Ecto neural progenitor cell (in vitro differentiated cells): ENCODE measurements at places on chromosomes 3 and 15.
A peak's percentile ranks its signal among the peaks of the same experiment; 100 is the strongest.

DNA sequence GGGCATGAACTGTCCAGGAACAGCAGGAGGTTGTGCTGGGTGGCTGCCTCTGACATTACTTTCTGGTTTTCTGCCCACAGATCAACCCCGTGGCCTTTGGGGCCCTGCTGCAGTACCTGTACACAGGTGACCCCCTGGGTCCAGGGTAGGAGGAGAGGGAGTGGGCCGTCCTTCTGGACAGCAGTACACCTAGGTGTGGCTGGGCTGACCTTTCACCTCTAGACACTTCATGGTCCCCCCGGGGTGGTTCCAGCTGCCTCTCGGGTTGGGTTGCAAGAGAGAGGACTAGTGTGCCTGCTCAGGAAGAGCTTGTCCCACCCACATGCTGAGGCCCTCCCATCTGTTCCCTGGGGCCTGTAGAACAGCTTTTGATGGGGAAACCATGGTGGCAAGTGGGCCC lies 3.7 kb downstream of the ABTB1 start:
- DNase-seq, result no peak

- no peak for DNase-seq
These were observed 54.7 kb upstream of the TRAK1 start for GRCh38 chr3:42036483-42036823.

GRCh38 chr15:83943849-83944404 lies 290.0 kb downstream of the ADAMTSL3 start:
- DNase-seq, result no peak

- no peak for DNase-seq
These were observed 5.8 kb downstream of the RCCD1 start for GRCh38 chr15:90960298-90961091.

DNA sequence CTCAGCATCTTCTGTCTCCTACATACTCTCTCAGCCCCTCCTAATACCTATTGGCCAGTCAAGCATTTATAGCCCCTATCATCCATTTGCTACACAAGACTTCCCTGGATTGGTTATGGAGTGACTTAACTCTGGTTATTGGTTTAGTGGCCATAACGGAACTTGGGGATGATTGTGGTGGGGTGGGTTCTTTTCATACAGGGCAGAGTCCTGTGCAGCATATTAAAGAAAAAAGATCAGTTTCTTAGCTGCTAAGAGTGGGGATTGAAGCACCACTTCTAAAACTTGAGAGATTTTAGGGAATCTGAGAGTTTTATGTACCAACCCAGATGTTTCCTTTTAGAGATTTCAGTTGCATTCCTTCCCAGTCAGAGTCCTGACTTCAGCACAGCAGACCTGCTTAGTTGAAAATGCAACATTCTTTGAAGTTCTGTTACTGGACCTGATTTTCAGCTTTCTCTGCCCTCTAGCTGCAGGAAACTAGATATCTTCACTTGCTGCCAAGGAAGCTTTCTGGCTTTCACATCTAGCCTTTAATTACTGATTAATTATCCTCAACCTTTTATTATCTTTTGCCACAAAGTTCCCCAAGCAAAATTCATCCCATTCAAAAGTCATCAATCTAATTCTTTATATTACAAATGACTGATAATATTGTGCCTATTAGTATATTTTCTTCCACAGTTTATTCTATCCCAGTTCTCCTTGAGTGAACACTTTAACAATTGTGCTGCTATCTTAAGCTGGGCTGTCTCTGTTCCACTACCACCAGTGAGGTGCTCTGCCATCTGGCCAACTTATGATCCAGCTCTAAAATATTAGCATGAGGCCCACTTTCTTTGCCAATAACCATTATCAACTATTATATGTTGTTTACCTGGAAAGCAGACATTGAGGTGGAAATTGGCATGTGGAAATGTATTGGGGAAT lies 906.0 kb upstream of the ALCAM start:
- no peak for DNase-seq

DNA sequence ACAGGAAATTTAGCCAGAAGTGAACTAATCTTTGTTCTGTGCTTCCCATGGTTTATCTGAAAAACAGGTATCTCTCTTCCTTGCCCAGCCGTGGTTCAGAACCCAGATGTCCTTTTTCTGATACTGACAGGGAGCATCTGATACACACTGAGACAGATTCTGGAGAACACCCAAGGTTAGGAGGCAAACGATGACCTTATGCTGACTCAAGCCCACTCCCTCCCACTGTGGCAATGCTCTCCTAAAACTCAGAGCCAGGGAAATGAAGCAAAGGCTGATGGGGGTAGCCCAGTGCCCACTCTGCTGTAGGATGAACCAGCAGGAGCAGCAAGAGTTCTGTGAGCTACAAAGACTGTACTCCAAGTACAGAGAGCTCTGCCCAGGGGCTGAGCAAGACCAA lies 225.1 kb downstream of the NTRK3 start:
- DNase-seq, result no peak

- no peak for DNase-seq
These were observed 29.9 kb upstream of the ST3GAL6 start for GRCh38 chr3:98733053-98733811.

- peak; percentile 78 for DNase-seq
These were observed 225.1 kb upstream of the NDN start for GRCh38 chr15:23912191-23912590.

DNA sequence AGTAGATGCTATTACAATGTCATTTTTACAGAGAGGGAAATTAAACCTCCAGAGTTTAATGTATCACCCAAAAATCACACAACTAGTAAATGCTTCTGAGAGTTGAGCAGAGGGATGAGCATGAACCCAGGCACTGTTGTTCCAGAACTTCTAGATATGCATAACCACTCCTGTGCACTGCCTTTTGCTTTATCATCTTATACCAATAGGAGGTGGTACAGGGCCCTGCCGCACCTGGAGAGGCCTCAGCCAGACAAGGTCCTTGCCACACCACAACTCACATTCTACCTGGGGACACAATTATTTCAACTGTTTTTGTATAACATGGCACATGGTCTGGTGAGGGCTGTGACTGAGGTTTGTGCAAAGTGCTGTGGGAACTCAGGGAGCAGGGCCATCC lies 78.5 kb upstream of the NTRK3 start:
- no peak for DNase-seq

DNA sequence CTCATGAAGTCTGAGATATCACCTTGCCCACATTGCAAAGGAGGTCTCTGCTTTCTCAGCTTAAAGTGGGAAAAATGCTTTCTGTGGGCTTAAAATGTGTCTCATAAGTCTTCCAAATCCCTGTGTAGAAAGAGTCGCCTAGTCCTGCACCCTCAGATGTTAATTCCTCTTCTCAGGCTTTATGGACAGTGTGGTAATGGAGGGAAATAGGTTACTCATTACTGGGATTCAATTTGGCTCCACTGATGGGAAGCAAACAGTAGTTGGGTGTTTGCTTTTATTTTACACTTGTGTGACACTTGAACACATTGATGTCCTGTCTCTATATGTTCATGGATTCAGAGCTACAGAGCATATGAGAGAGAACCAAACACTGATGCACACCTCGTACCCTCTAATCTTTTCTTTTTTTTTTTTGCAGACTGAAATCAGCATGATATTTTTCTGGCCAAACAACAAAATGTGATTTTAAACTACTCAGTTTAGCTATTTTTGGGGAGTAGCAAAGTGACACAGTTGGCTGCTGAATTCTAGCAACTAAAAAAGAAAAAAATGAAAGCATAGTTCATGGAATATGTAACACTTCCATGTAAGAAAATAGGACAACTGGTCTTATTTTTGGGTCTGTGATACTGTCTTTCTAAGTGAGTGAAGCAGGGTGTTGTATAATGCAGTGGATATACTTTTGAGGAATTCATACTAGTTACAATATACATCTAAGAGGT lies 8.6 kb downstream of the PTPRG start:
- no peak for DNase-seq

- DNase-seq, result no peak
These were observed 41.1 kb downstream of the IGF1R start for GRCh38 chr15:98689431-98689861.

- DNase-seq, result no peak
These were observed 5.5 kb downstream of the TMEM266 start for GRCh38 chr15:76065245-76065644.

DNA sequence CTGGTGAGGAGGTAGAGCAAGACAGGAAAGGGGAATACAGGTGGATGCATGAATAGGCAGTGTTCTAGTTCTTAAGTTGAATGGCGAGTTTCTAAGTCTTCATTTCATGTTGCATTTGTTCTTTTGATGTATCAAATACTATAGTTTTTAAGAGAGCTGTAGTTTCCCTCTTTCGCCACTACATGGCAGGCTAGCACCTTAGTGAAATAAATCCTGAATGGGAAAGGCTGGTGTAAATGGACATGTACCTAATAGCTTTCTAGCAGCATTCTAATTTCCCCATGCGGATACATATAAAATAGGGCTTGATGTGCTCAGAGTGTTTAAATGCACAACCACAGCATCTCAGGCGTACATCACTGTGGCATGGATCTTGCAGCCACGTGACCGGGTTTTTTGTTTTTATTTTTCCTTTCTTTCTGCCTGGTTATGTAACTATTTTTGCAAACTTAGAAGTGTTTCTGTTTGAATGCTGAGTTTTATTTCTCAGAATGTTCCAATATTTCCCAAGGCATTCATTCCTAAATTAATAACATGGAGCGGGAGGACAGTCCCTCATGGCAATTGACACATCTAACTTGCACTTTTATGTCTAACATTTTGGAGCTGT lies 23.5 kb upstream of the CLN6 start:
- no peak for DNase-seq

- DNase-seq, result peak; percentile 64
These were observed 1.4 kb downstream of the ST6GAL1 start for GRCh38 chr3:186931532-186932280.

DNA sequence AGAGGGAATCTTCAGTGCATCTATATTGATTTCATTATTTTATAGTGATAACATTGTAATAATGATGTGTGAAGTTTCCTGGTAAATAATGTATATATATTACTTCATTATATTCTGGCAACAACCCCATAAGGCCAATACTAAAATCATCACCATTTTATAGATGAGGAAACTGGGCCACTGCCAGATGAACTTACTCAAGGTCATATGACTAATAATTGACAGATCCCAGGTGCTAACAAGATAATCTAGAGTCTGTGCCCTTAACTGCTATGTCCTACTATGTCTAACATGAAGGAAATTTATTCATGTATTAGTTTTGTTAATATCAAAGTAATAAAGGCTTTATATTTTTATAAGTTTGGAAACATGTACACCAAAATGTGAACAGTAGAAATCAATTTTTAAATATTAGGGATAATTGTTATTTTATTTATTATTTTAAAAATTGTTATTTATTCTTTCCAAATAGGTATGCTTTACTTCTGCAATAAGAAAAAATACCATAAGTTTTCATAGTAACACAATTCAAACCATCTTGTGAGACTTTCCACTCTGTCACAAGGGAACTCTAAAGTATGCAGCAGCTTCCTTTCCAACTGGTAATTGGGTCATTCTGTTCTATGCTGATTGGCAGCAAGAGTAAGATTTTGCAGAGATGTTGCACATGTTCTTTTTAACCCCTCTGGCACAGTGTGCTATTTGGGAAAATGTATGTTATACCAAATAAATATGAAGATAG lies 90.8 kb upstream of the CMC1 start:
- no peak for DNase-seq

DNA sequence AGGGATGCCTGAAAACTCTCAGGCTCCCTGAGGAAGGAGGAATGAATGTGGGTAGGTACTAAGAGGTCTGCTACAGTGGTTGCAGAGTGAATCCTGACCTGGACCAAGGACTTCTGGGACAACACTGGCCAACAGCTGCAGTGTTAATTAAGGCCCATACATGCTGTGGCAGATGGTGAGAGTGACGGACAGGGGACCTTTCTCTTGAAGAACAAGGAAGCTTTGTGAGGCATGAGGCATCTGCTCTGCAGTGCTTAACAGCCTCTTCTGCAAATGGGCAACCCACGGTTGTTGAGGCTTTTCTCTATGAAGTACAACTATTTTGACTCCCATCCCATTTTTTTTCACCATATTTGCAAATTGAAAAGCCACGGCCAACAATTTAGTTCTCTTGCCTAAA lies 26.6 kb upstream of the ACAN start:
- no peak for DNase-seq

DNA sequence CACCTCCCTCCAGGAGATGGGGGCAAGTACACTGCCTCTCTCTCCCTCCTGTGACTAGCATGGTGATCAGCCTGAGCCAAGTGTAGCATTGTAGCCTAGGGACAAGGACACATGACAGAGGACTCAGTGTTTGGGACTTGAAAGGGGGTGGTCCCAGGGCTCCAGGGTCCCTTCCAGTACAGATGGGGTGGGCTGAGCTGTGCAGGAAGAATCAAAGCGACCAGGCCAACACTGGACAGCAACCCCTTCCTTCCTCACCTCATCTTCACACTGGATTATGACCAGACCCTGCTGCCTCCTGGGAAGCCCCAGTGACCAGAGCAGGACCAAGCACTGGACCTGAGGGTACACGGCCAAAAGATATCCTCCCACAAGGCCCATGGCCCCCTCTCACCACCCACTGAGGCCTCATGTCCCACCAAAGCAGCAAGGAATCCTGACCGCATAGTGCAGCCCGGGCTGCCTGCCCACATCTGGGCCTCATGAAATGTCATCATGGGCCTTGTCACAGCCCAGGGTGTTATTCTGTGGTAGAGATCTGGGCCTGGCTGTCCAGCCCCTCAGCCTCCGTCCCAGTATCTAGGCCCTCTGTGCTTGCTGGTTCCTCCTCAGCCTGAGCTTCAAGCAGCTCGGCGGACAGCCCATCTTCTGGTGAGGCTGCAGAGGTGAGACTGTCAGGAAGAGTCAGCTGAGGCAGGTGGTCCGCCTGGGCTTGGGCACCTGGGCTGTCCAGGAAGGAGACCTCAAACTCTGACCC lies 9.5 kb downstream of the GORASP1 start:
- DNase-seq, result no peak

DNA sequence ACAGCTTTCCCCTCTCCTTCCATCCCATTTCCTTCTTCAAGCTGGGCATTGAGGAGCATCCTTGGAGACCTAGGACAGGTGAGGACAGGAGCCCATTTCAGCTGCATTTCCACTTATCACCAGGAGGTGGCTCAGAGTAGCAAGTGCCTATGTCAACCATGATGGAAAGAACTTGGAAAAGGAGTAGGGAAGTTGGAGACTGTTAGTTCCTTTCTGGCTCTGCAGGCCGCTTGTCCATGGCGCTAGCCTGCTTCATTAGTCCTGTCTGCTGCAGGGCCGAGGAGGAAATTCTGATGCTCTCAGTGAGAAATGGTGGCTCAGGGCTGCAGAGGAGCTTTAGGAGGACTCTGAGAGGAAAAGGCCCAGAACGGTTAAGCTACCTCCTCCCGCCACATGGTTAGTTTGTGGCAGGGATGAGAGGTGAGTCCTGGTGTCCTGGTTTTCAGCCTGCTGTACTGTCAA lies 7.0 kb upstream of the CD276 start:
- no peak for DNase-seq

GRCh38 chr3:184755315-184755731 lies 43.5 kb upstream of the MAGEF1 start:
- DNase-seq, result no peak

DNA sequence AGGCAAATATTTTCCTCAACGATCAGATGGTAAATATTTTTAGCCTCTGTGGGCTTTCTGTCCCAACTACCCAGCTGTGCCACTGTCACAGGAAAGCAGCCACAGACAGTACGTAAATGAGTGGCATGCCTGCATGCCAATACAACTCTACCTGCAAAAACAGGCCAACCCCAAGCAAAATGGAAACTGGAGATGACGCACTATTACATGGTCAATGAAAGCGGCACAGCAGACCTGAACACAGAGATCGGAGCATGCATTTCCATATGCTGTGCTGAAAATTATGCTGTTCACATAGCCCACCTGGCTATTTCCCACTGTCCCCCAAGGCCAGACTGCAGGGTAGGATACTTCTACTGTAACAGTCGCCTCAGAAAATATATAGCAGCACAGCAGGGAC lies 57.8 kb downstream of the HERC2 start:
- no peak for DNase-seq
